ENCODE measurements at places on chromosomes 13 and 19. TPM values are rescaled to one million over a fixed set of nuclear protein-coding genes. Genes with fewer than 3 reads are reported as not detected.

DNA sequence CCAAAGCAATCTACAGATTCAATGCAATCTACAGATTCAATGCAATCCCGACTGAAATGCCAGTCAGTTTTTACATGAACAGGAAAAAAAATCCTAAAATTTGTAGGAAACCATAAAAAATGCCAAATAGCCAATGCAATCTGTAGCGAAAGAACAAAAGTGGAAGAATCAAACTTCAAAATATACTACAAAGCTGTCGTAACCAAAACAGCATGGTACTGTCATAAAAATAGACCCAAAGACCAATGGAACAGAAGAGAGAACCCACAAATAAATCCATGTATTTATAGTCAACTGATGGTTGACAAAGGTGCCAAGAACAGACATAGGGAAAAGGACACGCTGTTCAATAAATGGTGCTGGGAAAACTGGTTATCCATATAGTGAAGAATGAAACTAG lies 17.7 kb downstream of the ZNF829 start:
- no peaks in the 10 kb centered on the region for H3K27me3 ChIP-seq
- no peak overlapping the region for H3K4me3 ChIP-seq
- peaks cover 13% of the 10 kb centered on the region for H3K36me3 ChIP-seq
- no peak for DNase-seq
- H3K4me1 ChIP-seq = no peaks in the 10 kb centered on the region

DNA sequence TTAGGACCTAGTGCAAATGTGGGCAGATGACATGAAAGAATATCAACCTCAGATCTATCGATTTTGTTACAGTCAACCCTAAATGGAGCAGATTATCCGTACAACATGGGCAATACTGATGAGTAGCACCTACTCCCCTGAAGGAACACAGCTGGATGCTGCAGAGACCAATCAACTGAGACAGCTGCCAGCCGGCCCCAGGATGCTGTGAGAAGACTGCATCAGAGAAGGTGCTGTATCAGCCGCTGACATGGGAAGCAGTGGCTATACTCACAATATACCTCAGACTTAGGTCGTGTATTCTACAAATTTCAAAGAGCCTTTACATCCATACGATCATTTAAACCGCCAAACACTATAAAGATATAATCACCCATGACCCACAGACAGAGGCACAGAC lies 95.9 kb upstream of the FNDC3A start:
- H3K4me3 ChIP-seq = no peak overlapping the region
- no peak for DNase-seq
- H3K4me1 ChIP-seq = peaks cover 3% of the 10 kb centered on the region
- no peak overlapping the region for H3K27ac ChIP-seq
- no peaks in the 10 kb centered on the region for H3K36me3 ChIP-seq

Gene CLEC11A
- total RNA-seq = 28.7 TPM

Gene AZU1
- 0.72 TPM for total RNA-seq

- no peaks in the 10 kb centered on the region for H3K36me3 ChIP-seq
- no peak overlapping the region for H3K4me3 ChIP-seq
- H3K4me1 ChIP-seq = no peaks in the 10 kb centered on the region
- H3K27ac ChIP-seq = no peak overlapping the region
- DNase-seq = no peak
These were observed 103.9 kb upstream of the SOX21 start for GRCh38 chr13:94816256-94816655.

- no peaks in the 10 kb centered on the region for H3K36me3 ChIP-seq
- H3K4me1 ChIP-seq = no peaks in the 10 kb centered on the region
- H3K4me3 ChIP-seq = no peak overlapping the region
- H3K27me3 ChIP-seq = no peaks in the 10 kb centered on the region
These were observed 14.5 kb upstream of the MPHOSPH8 start for GRCh38 chr13:19618977-19619376.

Gene ZNF536
- 0.62 TPM for total RNA-seq

DNA sequence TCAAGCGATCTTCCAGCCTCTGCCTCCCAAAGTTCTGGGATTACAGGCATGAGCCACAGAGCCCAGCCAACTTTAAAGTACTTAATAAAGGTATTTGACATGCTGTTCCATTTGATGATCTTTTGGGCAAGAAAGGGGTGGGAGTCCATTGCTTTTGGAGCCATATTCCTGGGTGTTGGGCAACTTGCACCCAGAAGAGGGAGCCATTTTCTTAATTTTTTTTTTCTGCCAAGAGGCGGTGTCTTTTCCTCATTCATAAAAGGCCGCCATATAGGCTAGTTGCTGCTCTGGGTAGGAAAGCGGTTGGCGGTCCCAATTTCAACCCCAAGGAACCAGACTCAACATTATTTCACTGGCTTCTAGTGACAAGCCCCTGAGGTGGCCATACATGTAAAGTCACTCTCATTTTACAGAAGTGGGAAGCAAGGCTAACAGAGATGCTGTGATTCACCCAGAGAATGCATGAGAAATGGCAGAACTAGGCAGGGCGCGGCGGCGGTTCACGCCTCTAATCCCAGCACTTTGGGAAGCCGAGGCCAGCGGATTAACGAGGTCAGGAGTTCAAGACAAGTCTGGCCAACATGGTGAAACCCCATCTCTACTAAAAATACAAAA lies 139.6 kb downstream of the CACNA1A start:
- H3K4me1 ChIP-seq = no peaks in the 10 kb centered on the region
- H3K27me3 ChIP-seq = no peaks in the 10 kb centered on the region

DNA sequence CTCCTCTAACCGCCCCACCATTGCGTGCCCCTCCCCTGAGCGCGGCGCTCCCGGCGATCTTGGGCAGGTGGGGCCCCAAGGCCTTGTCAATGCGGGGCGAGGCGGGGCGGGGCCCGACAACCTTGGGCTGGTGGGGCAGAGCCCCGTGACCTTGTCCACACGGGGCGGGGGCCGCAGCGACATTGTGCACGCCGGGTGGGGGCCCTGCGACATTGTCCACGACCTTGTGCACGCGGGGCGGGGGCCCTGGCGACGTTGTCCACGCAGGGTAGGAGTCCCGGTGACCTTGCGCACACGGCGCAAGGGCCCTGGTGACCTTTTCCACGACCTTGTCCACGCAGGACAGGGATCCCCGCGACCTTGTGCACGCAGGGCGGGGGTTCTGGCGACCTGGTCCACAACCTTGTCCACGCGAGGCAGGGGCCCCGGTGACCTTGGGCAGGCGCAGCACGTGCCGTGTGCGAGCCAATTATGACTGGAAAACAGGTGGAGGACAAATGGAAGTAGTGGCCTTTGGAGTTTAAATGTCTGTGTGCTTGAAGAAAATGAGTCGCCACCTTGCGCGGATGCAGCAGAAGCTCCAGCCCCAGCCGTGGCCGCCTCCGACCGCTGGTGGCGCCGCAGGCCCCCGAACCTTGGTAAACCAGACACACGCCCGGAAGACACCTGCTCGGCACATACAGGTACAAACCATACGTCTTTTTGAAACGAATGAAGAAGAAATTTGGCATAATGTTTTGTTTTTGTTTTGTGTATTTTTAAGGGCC lies 62.6 kb downstream of the LATS2 start:
- H3K36me3 ChIP-seq = no peaks in the 10 kb centered on the region
- no peak for DNase-seq
- H3K4me1 ChIP-seq = no peaks in the 10 kb centered on the region
- no peak overlapping the region for H3K4me3 ChIP-seq

GRCh38 chr13:113604186-113604585 lies 19.6 kb downstream of the TFDP1 start:
- H3K36me3 ChIP-seq = no peaks in the 10 kb centered on the region
- H3K4me1 ChIP-seq = no peaks in the 10 kb centered on the region
- no peak overlapping the region for H3K4me3 ChIP-seq
- peak; percentile 38 for DNase-seq
- no peaks in the 10 kb centered on the region for H3K27me3 ChIP-seq

- H3K36me3 ChIP-seq = no peaks in the 10 kb centered on the region
- H3K27ac ChIP-seq = peak within 1 kb of the TSS; percentile 89
- H3K27me3 ChIP-seq = no peaks in the 10 kb centered on the region
These were observed at the start of gene TRAPPC6A for GRCh38 chr19:45177817-45178261. Gene TRAPPC6A (minus strand): TSS chr19:45178237. CDS start chr19:45178218, 19 bp downstream.

Gene NKPD1
- not detected for total RNA-seq

DNA sequence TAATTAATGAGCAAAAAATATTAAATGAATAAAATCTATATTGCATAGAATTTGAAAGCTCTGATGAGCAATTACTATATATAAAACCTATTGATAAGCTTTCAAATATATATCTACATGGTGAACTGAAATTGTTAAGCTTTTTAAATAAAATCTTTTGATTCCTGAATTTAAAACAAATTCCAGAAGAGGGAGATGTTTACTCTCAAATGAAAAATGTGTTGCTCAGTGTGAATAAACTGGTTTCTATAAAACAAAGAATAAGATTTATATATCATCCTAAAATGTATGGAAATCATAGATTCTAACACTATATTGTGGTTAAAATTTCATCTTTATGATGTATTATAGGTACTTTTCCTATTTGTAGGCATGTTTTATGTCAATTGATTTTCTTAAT lies 171.5 kb upstream of the SLITRK6 start:
- no peaks in the 10 kb centered on the region for H3K36me3 ChIP-seq
- H3K4me3 ChIP-seq = no peak overlapping the region
- no peaks in the 10 kb centered on the region for H3K4me1 ChIP-seq
- H3K27ac ChIP-seq = no peak overlapping the region
- no peaks in the 10 kb centered on the region for H3K27me3 ChIP-seq

GRCh38 chr19:31261019-31261602 lies 88.1 kb downstream of the TSHZ3 start:
- no peaks in the 10 kb centered on the region for H3K4me1 ChIP-seq
- H3K4me3 ChIP-seq = no peak overlapping the region
- no peak for DNase-seq
- H3K27me3 ChIP-seq = no peaks in the 10 kb centered on the region
- no peak overlapping the region for H3K27ac ChIP-seq
- H3K36me3 ChIP-seq = no peaks in the 10 kb centered on the region

Gene DENND1C
- total RNA-seq = 3.9 TPM

Gene RASIP1
- 31.2 TPM for total RNA-seq

Gene CNN1
- 1,055 TPM for total RNA-seq

Gene NKG7
- 3.3 TPM for total RNA-seq

- H3K27ac ChIP-seq = no peak overlapping the region
- H3K4me3 ChIP-seq = no peak overlapping the region
- no peaks in the 10 kb centered on the region for H3K4me1 ChIP-seq
These were observed 44.3 kb downstream of the BBC3 start for GRCh38 chr19:47186446-47187334.

GRCh38 chr13:105035092-105035491 lies 1500.4 kb downstream of the EFNB2 start:
- DNase-seq = no peak
- H3K27ac ChIP-seq = no peak overlapping the region
- no peaks in the 10 kb centered on the region for H3K4me1 ChIP-seq
- H3K4me3 ChIP-seq = no peak overlapping the region
- H3K27me3 ChIP-seq = no peaks in the 10 kb centered on the region

- no peak for DNase-seq
- H3K4me1 ChIP-seq = no peaks in the 10 kb centered on the region
- H3K27me3 ChIP-seq = no peaks in the 10 kb centered on the region
- H3K4me3 ChIP-seq = no peak overlapping the region
- no peak overlapping the region for H3K27ac ChIP-seq
These were observed 39.8 kb upstream of the GPI start for GRCh38 chr19:34325181-34325580.

- no peak for DNase-seq
- H3K4me3 ChIP-seq = no peak overlapping the region
- no peaks in the 10 kb centered on the region for H3K27me3 ChIP-seq
- no peak overlapping the region for H3K27ac ChIP-seq
These were observed 27.4 kb downstream of the EFNA2 start for GRCh38 chr19:1312767-1313694.

DNA sequence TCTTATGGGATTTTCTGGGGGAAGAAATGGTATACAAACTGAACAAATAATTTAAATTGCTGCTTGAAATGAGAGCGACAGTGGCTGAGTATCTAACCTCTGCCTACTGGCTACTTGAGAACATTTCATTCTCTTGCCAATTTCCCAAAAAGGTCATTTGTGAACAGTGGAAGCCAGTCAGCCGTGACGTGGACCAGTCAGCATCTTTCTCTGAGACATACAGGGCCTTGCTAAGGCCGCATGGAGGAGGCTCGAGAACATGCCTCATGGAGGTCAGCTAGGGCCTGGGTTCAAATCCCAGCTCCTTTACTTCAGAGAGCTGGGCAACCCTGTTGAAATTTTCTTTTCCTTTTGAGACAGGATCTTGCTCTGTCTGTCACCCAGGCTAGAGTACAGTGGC lies 20.3 kb downstream of the ZC3H4 start:
- no peak for DNase-seq
- H3K36me3 ChIP-seq = no peaks in the 10 kb centered on the region
- H3K4me1 ChIP-seq = no peaks in the 10 kb centered on the region
- no peaks in the 10 kb centered on the region for H3K27me3 ChIP-seq
- no peak overlapping the region for H3K4me3 ChIP-seq

Gene UBE2L5
- total RNA-seq = 1.7 TPM

GRCh38 chr13:67588607-67589006 lies 358.5 kb upstream of the PCDH9 start:
- no peak for DNase-seq

- no peak overlapping the region for H3K27ac ChIP-seq
- no peak for DNase-seq
- H3K4me3 ChIP-seq = no peak overlapping the region
- peaks cover 10% of the 10 kb centered on the region for H3K36me3 ChIP-seq
These were observed 5.0 kb downstream of the RPL36 start for GRCh38 chr19:5694956-5695648.

Gene SHISA7
- total RNA-seq = not detected

Gene CYP4F11
- 3.9 TPM for total RNA-seq

DNA sequence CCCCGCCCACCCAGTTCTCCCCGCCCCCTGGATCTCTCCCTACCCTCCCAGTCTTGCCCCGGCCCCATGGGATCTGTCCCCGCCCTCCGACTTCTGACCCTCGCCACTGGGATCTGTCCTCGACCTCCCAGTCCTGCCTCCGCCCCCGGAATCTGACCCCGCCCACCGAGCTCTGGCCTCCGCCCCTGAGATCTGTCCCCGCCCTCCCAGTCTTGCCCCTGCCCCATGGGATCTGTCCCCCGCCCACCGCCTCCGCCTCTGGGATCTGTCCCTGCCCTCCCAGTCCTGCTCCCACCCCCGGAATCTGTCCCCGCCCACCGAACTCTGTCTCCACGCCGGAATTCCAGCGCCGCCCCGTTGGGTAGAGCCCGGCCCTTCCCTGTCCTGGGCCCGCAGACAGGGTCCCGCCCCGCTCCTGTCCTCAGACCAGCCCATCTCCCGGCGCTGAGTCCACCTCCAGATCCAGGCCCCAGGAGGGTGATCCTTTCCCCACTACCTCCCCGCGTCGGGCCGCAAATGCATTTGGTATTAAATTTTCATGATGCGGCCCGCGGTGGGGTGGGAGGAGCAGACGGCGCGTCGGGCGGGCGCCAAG lies 1.5 kb upstream of the SLC17A7 start:
- peak overlapping the region; percentile 42 for H3K4me3 ChIP-seq
- H3K4me1 ChIP-seq = no peaks in the 10 kb centered on the region
- no peaks in the 10 kb centered on the region for H3K36me3 ChIP-seq
- DNase-seq = peak; percentile 97
- no peaks in the 10 kb centered on the region for H3K27me3 ChIP-seq

All from aorta (tissue), 5 donors.